ENCODE measurements at places on chromosomes 11 and 22.

- DNase-seq: no peak
Measured at GRCh38 chr22:48092866-48093265, 1330.4 kb downstream of the TBC1D22A start.

- DNase-seq: no peak
Measured at GRCh38 chr22:37008365-37008764, 10.9 kb downstream of the TST start.

DNA sequence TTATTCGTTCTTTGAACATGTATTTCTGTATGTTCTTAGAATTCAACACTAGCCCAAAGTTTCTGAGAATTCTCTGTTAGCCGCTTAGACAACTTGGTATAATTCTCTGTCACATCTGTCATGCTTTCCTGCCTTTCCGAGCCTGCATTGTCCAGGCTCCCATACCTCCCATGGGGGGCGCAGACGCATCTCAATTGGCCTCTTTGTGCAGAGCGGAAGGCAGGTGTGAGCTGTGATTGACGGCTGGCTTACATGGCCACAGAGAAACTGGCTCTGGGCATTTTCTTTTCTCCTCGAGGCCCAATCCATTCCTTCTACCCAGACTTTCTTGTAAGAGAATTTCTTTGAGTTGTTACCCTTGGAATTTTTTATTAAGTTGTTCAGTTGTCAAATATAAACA lies 132.7 kb upstream of the SESN3 start:
- no peak for DNase-seq

GRCh38 chr11:2466869-2467694 lies 22.3 kb downstream of the KCNQ1 start:
- peak; percentile 27 for DNase-seq

DNA sequence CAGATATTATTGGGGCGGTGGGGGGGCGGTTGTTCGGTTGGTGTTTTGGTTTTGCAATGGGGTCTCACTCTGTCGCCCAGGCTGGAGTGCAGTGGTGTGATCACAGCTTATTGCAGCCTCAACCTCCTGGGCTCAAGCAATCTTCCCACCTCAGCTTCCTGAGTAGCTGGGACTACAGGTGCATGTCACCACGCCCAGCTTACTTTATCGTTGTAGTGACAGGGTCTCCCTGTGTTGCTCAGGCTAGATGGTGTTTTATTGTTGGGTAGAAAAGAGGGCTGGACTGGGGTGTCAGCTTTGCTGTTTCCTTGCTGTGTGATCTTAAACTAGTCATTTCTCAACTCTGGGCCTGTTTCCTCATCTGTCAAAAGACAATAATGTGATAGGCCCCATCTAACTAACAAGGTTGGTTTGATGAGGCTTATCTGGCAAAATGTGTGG lies 17.5 kb upstream of the MYH9 start:
- DNase-seq: no peak

- peak; percentile 65 for DNase-seq
Measured at GRCh38 chr22:38504731-38505540, 1.2 kb downstream of the DDX17 start.

GRCh38 chr11:130435671-130436070 lies 7.3 kb upstream of the ADAMTS8 start:
- DNase-seq: no peak

- no peak for DNase-seq
Measured at GRCh38 chr11:5277807-5278382, 8.2 kb upstream of the HBE1 start.

DNA sequence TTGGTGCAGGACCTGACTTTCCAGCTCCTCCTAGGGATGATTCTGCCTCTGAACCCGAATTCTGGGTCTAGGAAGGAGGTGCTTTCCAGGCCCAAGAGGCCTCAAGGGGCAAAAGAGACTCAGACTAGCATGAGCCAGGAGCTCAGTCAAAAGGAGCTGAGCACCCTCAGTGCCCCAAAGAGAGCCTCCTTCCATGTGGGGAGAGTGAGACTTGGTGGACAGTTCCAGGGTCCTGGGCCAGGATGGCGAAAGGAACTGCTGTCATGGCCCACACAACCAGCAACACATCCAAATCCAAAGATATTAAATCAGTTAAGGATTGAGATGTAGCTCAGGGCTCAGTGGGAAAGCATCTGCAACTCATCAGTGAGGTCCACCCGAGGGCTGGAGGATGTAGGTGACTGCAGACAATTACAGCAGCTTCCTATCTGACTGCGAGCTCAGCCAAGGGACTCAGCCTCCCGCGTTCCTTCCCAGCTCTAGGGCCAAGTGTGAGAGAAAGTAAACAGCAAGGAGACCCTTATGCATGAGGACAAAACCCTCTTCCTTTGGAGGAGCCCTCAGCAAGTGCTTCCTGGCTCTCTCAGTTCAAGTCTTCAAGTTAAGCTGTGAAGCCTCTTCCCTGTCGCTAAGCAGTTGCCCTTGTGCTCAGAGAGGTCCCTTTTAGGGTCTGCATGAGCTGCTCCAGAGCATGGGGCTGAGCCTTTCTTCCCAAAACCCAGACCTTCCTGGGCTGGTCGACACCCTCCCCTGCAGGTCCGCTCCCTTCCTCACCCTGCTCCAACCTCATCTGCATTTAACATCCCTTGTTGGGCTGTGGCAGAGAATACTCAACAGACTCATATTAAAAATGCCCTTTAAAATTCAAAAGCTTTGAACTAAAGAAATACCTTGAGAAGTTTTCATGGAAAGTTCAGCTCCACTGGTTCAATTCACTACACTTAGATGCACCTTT lies 35.8 kb downstream of the C11orf58 start:
- DNase-seq: no peak

DNA sequence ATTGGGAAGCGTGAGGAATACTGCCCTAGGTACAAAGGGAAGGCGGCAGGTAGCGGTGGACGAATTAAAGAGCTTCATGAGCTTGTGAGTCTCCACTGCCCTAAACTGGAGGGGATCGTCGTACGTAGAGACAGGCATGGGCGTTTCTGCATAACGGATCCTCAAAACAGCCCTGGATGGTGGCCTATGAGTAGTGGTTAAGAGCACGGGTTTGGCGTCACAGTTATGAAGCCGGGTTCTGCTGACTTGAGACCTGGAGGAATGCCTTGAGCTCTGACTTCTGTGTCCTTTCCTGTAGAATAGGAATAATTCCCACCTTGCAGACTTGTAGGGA lies 335 bp downstream of the TMEM138 start:
- peak; percentile 41 for DNase-seq

DNA sequence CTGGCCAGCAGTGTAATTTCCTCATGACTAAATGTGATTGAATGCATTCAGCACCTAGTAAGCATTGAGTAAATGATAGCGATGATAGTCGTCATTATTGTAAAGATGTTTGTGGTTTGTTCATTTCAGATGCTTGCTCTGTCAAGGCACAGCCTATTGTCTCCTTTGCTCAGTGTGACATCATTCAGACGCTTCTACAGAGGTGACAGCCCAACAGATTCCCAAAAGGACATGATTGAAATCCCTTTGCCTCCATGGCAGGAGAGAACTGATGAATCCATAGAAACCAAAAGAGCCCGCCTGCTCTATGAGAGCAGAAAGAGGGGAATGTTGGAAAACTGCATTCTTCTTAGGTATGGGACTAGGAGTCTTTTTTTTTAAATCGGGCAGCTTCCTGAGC lies 7.6 kb downstream of the SDHAF2 start:
- DNase-seq: no peak

- DNase-seq: no peak
Measured at GRCh38 chr11:27976262-27976661, 131.7 kb downstream of the KIF18A start.

DNA sequence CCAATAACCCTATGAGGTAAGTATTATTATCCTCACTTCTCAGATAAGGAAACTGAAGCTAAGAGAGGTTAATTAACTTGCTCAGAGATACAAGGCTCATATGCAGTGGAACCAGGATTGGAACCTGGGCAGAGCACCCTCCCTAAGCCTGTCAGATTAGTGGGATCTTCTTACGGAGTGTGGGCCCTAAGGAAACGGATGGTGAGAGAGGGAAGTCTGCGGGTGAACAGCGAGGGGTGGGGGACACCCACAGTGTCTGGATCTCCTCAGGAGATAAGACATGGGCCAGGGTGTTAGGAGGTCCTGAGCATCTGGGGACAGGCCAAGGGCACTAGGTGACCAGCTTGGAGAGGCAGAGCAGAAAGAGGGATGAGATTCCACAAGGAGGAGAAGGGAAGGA lies 376.0 kb downstream of the CADM1 start:
- DNase-seq: no peak

- no peak for DNase-seq
Measured at GRCh38 chr11:18853086-18853720, 61.6 kb upstream of the PTPN5 start.

DNA sequence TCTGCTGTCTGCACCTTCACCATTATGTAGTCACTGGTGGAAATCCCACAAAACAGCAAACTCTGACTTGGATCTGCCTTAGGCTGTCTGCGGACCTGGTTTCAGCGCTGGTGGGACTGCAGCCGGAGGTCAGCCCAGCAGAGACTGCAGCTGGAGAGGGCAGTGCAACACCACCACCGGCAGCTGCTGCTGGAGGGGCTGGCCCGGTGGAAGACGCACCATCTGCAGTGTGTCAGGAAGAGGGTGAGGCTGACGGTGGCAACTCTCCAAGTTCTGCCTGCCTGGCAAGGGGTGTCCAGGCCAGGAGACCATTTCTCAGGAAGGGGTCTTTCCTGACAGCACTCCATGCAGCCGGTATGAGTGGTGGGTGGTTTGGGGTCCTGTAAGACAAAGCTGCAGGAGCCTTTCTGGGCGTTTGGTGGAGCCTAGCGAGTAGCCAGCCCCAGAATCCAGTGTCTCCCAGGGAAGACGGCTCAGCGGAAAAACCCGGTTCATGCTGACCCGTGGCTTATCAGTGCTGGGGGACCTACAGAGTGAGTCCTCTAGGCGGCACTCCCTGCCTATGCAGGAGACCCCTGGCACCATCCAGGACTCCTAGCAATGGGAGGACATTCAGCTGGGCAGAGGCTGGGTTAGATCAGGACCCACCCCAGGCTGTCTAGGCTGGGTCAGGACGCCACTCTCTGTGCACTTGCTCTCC lies 50.8 kb downstream of the PISD start:
- DNase-seq: no peak

GRCh38 chr11:33642461-33643166 lies 58.0 kb downstream of the C11orf91 start:
- no peak for DNase-seq

GRCh38 chr11:19393941-19394340 lies 153.2 kb upstream of the E2F8 start:
- no peak for DNase-seq

- no peak for DNase-seq
Measured at GRCh38 chr11:134815404-134815803, 403.4 kb upstream of the B3GAT1 start.

DNA sequence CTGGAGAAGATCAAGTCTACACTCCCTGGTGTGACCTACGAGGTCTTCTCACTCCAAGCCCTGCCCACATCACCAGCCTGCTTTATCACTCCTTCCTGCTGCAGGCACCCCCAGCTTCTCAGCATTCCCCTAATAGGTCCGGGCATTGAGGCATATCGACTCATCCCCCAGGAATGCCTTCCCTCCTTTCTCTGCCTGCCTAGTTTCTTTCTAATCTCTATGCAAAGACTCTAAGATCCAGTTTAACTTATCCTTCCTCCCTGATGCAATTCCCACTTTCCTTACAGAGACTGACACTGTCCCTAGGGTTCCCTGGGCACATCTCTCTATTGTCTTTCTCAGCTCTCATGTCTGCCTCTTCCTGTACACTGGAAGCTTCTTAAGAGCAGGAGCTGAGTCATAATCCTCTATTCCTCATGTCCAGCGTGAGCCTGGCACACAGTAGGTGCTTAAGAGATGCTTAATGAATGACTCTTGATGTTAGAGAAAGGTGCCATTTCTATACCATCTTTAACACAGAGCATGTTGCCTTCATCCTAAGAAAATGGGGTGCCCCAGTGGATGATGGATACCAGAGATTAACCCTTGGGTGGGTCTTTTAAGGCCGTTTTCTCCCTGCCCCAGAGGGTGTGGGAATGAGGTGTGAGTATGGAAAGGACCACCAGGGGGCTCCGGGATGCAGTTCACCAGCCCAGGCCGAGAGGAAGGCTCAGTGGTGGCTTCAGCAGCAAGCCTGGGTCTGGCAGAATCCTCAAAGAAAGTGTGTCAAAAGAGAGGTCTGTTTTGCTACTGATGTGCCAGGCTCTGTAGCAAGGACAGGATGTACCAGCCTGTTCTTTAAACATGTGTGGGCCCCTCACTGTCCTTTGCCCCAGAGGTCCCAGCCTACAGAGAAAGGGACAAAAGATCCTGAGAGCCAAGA lies 34.7 kb downstream of the PARVA start:
- DNase-seq: no peak

GRCh38 chr11:36002196-36002595 lies 58.3 kb downstream of the LDLRAD3 start:
- no peak for DNase-seq

- no peak for DNase-seq
Measured at GRCh38 chr11:125314276-125315078, 149.9 kb downstream of the PKNOX2 start.

DNA sequence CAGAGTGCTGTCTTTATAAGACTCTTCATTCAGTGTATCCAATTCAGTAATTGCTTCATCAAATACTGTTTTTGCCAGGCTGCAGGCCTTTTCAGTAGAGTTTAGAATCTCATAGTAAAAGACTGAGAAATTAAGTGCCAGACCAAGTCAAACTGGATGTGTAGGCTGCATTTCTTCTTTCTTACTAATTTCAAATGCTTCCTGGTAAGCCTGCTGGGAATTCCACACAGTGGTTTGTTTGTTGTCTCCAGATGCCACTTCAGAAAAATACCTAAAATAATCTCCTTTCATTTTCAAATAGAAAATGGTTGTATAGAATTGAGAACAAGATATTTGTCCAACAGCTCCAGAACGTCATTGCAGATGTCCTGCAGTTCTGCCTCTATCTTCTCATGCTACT lies 34.7 kb downstream of the LDHAL6A start:
- DNase-seq: no peak

GRCh38 chr11:76292583-76293188 lies 86.4 kb upstream of the WNT11 start:
- no peak for DNase-seq

- DNase-seq: no peak
Measured at GRCh38 chr22:22546490-22546889, 12.6 kb downstream of the PRAME start.

DNA sequence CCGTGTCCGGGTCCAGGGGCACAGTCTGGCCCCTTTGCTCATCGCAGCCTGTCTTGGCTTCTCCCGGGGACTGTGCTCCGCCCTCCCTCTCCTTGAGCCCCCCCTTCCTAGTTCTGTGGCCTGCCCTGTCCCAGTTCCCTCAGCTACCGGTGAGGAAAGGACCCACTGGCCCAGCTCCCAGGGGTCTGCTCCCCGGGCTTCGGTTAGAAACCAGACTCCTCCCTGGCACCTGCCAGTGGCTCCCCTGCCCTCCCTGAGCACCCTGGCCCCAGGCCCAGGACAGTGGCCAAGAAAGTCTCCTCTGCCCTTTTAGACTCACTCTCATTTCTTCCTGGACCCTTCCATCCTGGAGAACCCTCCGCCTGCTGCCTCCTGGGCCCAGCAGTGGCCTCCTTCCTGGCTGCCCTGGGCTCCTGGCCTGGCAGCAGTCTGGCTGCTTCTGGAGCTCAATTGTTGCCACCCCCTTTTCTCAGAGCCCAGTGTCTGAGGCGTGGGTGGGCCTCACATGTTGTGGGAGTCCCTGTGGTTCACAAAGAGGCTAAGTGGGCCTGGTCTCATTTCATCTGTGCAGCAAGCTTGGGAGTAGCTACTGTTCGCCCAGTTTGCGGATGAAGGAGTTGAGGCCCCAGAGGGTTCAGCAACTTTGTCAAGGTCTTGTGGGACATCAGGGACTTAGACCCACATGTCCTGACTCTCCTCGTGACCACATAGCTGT lies 12.6 kb downstream of the PRDM11 start:
- no peak for DNase-seq

All from activated naive CD4-positive, alpha-beta T cell treated with Interleukin-2 at 50 U/mL for 16 hours (primary cell).